ENCODE measurements at places on chromosomes 2 and 18. TPM values are rescaled to one million over a fixed set of nuclear protein-coding genes. Genes with fewer than 3 reads are reported as not detected.

NOL4 gene
- polyA plus RNA-seq: 1.3 TPM

RGPD4 gene
- 0.03 TPM for polyA plus RNA-seq

OTOS gene
- polyA plus RNA-seq: not detected

- DNase-seq: no peak
These were observed 212.7 kb upstream of the FSHR start for GRCh38 chr2:49367003-49367402.

DNA sequence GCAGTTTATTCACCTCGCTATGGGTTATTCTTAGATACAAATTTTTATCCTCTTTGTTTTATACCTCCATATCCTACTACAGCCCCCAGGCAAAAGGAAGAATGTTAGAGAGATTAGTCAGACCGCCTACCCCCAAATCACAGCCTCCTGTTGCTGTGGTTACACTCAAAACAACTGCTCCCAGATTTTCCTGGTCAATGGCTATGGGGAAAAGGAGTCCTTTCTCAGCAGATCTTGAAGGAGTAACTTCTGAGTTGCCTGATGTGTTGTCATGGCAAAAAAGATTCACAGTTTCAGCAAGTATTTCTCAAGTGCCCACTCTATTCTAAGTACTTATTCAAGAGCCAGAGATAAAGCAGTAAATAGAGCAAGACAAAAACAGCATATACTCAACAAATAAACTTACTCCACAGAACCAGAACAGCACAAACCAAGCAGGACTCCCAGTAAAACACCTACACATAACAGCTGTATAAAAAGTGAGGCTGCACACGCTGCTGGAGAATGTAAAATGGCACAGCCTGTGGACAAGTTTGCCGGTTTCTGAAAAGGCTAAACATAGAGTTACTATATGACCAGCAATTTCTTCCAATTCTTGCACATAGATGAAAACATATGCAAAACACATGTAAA is 104.8 kb downstream of the NOL10 start:
- DNase-seq: no peak

- DNase-seq: no peak
These were observed 46.0 kb downstream of the ODC1 start for GRCh38 chr2:10402062-10402585.

DNA sequence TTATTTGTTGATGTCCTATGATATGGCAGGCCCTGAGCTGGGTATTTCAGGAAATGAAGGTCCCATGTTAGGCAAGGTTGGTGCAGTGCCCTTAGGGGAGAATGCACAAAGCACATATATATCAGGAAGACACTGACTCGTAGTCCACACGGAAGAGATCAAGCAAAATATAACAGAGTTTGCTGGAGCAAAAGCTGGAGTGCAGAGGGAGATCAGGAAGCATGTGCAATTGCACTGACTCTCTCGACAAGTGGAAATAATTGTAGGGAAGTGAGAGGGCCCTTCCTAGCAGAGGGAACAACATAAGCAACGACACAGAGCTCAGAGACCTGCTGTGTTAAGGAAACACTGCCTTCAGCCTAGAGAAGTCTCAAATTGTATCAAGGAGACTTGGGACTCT is 4.2 kb downstream of the ZNF385B start:
- DNase-seq: no peak

GRCh38 chr2:15169326-15170069 is 391.6 kb downstream of the NBAS start:
- no peak for DNase-seq

GRCh38 chr2:201452058-201452921 is 750 bp downstream of the STRADB start:
- no peak for DNase-seq

DNA sequence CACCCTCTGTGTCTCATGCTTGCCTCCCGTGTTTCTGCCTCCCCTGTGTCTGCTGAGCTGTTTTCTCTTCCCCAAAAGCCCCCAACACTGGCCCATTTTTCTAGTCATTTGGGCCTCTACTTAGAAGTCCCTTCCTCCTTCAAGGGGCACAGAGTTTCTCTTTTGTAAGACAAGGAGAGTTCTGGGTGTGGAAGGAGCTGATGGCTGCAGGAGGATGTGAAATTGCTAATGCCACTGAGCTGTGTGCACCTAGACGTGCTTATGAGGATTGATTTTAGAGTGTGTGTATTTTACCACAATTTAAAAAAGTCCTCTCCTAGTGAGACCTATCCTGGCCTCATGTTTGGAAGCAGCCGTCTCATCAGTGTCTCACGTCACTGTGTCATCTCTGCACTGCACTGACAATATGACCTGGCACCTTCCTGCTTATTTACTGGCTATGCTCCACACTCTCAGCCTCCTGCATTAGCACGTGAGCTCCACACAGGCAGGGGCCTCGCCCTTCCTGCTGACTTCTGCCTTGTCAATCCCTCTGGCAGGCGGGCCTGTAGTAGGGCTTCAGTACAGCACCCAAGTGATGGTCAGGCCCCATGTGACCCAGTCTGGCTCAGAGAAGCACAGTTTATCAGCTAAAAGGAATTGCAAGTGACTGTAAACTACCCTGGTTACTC is 8.0 kb upstream of the MBP start:
- no peak for DNase-seq

- DNase-seq: peak; percentile 48
These were observed 62.9 kb downstream of the ZNF521 start for GRCh38 chr18:25289001-25289631.
